Body of pancreas (tissue), 4 donors: ENCODE measurements at places on chromosomes 1 and 21. TPM values are rescaled to one million over a fixed set of nuclear protein-coding genes. Genes with fewer than 3 reads are reported as not detected.

- H3K27ac ChIP-seq: no peak overlapping the region
- no peaks in the 10 kb centered on the region for H3K36me3 ChIP-seq
- no peak for DNase-seq
- peaks cover 27% of the 10 kb centered on the region for H3K4me1 ChIP-seq
- H3K4me3 ChIP-seq: no peak overlapping the region
- no peaks in the 10 kb centered on the region for H3K27me3 ChIP-seq
Measured at GRCh38 chr1:151508833-151509232, 2.4 kb upstream of the CGN start.

DNA sequence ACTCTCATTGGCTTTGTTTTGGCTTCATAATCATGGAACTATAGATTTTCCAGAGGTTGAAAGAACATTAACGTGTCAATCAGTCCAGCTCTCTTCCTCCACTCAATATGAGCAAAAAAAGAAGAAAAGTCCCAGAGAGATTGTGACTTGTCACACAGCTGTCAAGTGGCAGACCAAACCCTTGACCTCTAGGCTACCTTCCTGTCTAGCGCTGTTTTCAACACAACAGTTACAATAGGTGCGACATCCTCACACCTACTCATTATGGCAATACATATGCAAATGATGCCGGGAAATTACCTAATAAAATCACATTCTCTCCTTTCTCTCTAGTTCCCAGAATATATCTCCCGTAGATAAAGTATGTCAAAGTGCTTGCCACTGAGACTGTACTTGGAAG lies 1.1 kb downstream of the WARS2 start:
- H3K36me3 ChIP-seq: no peaks in the 10 kb centered on the region
- no peak for DNase-seq
- peaks cover 21% of the 10 kb centered on the region for H3K4me1 ChIP-seq
- peak overlapping the region; percentile 98 for H3K27ac ChIP-seq
- H3K4me3 ChIP-seq: no peak overlapping the region
- H3K27me3 ChIP-seq: no peaks in the 10 kb centered on the region

GRCh38 chr1:3222042-3222692 lies 153.2 kb downstream of the PRDM16 start:
- DNase-seq: peak; percentile 95
- H3K4me1 ChIP-seq: peaks cover 66% of the 10 kb centered on the region
- no peak overlapping the region for H3K4me3 ChIP-seq

The GRIK1 gene
- not detected for total RNA-seq

DNA sequence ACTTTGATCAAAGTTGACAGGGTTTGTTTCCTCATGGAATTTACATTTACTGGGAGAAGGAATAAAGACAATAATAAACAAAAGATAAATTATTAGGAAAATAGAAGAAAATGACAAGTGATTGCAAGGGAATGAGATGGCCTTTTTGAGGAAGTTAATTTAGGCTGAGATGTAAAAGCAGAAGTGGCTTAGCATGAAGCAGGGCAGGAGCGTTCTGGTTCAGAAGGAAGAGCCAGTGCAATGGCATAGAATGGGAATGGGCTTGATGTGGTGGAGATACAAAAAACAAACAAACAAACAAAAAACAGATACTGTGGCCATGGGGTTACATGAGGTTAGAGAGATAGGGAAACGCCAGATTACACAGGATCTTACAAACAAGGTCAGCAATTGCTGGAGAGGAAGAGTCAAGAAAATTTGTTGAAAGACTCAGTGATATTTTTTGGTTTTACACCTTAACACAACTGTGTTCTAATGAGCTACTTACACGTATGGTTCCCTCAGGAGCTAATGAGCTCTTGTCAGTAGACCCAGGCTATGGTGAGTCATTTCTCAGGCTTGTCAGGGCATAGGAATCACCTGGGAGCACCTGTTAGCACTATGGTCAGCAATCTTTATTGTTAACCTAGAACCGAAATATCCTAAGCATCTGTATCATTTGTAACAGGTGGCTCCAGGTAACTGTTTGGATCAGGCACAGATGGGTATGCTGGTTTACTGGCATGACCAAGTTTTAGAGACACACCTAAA lies 8.7 kb upstream of the CADM3 start:
- no peaks in the 10 kb centered on the region for H3K27me3 ChIP-seq
- H3K4me3 ChIP-seq: no peak overlapping the region
- DNase-seq: no peak
- H3K4me1 ChIP-seq: peaks cover 6% of the 10 kb centered on the region
- no peak overlapping the region for H3K27ac ChIP-seq

The FAM131C gene
- total RNA-seq: 4.2 TPM

The CHRM3 gene
- total RNA-seq: 67.2 TPM

- no peak overlapping the region for H3K27ac ChIP-seq
- no peaks in the 10 kb centered on the region for H3K36me3 ChIP-seq
- DNase-seq: no peak
- H3K4me3 ChIP-seq: no peak overlapping the region
Measured at GRCh38 chr1:13762642-13763041, 62.7 kb downstream of the PRDM2 start.

GRCh38 chr1:156498432-156499193 lies 2.0 kb downstream of the MEF2D start:
- H3K27me3 ChIP-seq: no peaks in the 10 kb centered on the region
- peak overlapping the region; percentile 100 for H3K27ac ChIP-seq
- H3K36me3 ChIP-seq: no peaks in the 10 kb centered on the region
- peak overlapping the region; percentile 81 for H3K4me3 ChIP-seq
- peaks cover 79% of the 10 kb centered on the region for H3K4me1 ChIP-seq
- DNase-seq: peak; percentile 63

- peaks cover 42% of the 10 kb centered on the region for H3K4me1 ChIP-seq
- H3K36me3 ChIP-seq: no peaks in the 10 kb centered on the region
- no peak overlapping the region for H3K4me3 ChIP-seq
- H3K27ac ChIP-seq: no peak overlapping the region
- no peak for DNase-seq
Measured at GRCh38 chr1:212257157-212257556, 28.1 kb upstream of the PPP2R5A start.

GRCh38 chr1:47179988-47180563 lies 9.8 kb downstream of the PDZK1IP1 start:
- no peak overlapping the region for H3K4me3 ChIP-seq
- peaks cover 14% of the 10 kb centered on the region for H3K4me1 ChIP-seq
- no peak for DNase-seq
- no peaks in the 10 kb centered on the region for H3K27me3 ChIP-seq

DNA sequence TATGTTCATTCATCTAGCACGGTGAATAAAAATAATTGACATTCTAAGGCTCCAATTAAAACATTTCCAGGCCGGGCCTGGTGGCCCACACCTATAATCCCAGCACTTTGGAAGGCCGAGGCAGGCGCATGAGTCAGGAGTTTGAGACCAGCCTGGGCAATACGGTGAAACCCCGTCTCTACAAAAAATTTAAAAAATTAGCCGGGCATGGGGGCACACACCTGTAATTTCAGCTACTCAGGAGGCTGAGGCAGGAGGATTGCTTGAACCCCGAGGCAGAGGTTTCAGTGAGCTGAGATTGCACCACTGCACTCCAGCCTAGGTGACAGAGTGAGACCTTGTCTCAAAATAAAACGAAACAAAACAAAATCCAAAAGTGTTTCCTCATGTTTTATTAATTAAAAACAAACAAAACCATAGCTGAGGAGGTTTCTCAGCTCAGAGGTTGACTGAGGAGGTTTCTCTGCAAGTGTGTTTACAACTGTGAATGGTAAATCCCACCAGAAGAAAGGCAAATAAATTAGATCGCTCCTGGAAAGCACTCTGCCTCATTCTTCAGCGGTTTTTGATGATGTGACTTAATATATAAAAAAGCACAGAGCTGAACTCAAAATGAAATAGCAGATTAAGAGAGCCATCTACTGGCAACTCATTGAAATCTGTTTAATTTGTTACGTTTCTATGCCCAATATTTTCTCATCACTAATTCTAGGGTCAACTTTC lies 37.7 kb upstream of the ATG4C start:
- no peaks in the 10 kb centered on the region for H3K36me3 ChIP-seq
- H3K4me3 ChIP-seq: no peak overlapping the region
- H3K27ac ChIP-seq: no peak overlapping the region

The IRF6 gene
- 13.2 TPM for total RNA-seq

The DYRK3 gene
- total RNA-seq: 1.6 TPM

GRCh38 chr1:107804741-107805140 lies 160.2 kb downstream of the VAV3 start:
- no peaks in the 10 kb centered on the region for H3K27me3 ChIP-seq
- H3K4me3 ChIP-seq: no peak overlapping the region
- H3K27ac ChIP-seq: no peak overlapping the region
- H3K36me3 ChIP-seq: no peaks in the 10 kb centered on the region

DNA sequence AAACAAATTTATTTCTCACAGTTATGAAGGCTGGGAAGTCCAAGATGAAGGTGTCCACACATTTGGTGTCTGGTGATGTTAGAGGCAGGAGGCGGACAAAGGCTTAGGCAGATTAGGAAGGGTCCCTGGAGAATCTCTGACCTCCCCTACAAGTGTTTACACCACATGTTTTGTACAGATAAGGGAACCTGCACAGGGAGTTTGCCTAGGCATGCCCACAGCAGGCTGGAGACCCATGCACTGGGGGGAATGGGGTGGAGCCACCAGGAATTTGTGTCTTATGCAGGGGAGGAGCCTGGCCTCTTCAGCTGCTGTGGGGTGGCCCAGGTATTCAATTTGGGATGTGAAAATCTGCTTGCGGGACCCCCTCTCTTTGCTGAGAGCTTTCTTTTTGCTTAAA lies 131.3 kb downstream of the PATJ start:
- H3K36me3 ChIP-seq: no peaks in the 10 kb centered on the region
- no peak overlapping the region for H3K27ac ChIP-seq

The WNT2B gene
- 3.9 TPM for total RNA-seq

The TRIM45 gene
- 8.6 TPM for total RNA-seq

DNA sequence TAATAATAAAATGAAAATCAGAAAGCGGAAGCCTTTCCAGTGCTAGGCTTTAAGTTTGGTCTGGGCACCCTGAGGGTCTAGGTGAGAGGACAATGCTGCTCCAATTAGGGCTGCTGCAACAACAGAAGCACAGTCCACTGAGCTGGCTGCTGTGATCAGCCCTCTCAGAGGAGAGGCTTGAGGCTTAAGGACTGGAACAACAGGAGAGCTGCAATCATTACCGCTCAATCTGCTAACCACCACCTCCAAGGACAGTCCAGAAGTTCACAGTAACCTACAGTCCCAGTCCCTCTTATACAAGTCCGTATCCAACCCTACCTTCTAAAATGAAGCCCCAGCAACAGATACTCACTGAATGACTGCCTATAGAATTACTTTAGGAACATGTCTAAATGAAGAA lies 62.1 kb downstream of the USP24 start:
- H3K36me3 ChIP-seq: peaks cover 13% of the 10 kb centered on the region
- no peaks in the 10 kb centered on the region for H3K27me3 ChIP-seq
- H3K27ac ChIP-seq: no peak overlapping the region
- no peak overlapping the region for H3K4me3 ChIP-seq
- no peak for DNase-seq

- H3K36me3 ChIP-seq: no peaks in the 10 kb centered on the region
- H3K27me3 ChIP-seq: no peaks in the 10 kb centered on the region
- H3K27ac ChIP-seq: no peak overlapping the region
- no peaks in the 10 kb centered on the region for H3K4me1 ChIP-seq
- peak; percentile 14 for DNase-seq
Measured at GRCh38 chr1:170586321-170587252, 54.6 kb downstream of the GORAB start.

DNA sequence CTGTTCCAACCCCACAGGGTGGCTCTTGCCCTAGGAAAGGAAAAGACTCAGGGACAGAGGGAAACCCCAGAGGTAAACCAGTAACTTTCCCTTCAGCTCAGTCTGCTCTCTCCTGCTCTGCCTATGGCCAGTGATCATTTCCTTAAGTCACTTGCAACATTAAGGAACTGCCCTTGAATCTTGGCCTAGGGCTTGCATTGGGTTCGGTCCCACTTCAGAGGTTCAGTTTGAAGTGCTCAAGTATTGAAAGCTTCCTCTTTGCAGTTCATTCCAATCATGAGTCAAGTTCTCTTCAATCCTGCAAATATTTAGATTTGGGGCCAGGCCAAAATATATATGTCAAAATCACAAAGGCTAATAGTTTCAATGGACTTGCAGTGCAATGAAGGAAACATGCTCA lies 97.7 kb upstream of the IRF2BP2 start:
- no peaks in the 10 kb centered on the region for H3K27me3 ChIP-seq
- no peaks in the 10 kb centered on the region for H3K4me1 ChIP-seq
- H3K4me3 ChIP-seq: no peak overlapping the region
- H3K27ac ChIP-seq: no peak overlapping the region
- no peaks in the 10 kb centered on the region for H3K36me3 ChIP-seq

The SLC45A3 gene
- total RNA-seq: 1.3 TPM

GRCh38 chr21:27314131-27314530 lies 347.2 kb upstream of the ADAMTS5 start:
- no peaks in the 10 kb centered on the region for H3K27me3 ChIP-seq
- H3K36me3 ChIP-seq: no peaks in the 10 kb centered on the region
- no peak for DNase-seq

DNA sequence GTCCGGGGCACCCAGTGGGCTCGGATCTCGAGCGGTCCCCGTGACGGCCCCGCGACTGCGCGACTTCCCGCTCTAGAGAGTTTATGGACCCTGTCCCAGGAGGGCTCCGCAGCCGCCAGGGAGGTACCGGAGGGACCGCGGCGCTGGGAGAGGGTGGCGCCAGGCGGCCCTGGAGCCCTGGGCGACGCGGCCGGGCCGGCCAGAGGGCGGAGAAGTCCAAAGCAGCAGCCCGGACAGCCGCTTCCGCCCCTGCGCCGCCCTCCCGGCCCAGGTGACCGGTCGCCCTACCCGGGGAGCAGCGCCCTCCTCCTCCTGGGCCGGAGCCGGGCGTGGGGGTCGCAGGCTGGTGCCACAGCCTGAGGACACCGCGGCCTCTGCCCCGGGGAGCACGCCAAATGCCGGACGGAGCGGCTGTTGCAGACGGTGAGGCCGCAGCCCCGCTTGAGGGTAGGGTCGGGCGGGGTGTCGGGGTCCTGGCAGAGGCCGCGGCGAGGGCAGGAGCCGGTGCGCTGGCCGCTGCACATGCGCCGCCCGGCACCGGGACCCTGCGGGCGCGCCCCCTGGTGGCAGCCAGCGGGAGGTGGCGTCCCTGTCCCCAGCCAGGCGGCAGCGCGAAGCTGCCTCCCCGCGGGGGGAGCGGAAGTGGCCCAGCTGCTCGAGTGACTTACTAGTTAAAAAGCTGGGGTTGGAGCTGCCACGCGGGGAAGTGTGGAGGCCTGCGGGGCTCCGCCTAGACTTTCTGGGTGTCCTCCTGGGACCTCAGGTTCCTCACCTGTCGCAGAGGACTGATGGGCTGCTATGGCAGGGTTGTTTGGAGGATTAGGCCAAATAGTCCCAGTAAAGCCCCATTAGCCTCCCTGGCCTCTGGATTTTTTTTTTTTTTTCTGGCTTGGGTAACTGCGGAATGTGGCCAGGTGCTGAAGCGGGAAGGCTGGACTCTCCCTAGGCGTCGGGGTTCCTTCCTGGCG lies 20.9 kb upstream of the ZNF678 start:
- no peaks in the 10 kb centered on the region for H3K27me3 ChIP-seq
- no peaks in the 10 kb centered on the region for H3K36me3 ChIP-seq
- DNase-seq: peak; percentile 89
- peak overlapping the region; percentile 81 for H3K27ac ChIP-seq
- peak overlapping the region; percentile 64 for H3K4me3 ChIP-seq
